ENCODE measurements at places on chromosomes 3 and 15. TPM values are rescaled to one million over a fixed set of nuclear protein-coding genes. Genes with fewer than 3 reads are reported as not detected.

- no peak for DNase-seq
Measured at GRCh38 chr3:120203016-120203415, 82.0 kb downstream of the GPR156 start.

GRCh38 chr15:80920271-80920699 lies 69.3 kb downstream of the MESD start:
- DNase-seq: peak; percentile 9

- no peak for DNase-seq
Measured at GRCh38 chr3:159263750-159264553, 462.1 kb downstream of the MFSD1 start.

DNA sequence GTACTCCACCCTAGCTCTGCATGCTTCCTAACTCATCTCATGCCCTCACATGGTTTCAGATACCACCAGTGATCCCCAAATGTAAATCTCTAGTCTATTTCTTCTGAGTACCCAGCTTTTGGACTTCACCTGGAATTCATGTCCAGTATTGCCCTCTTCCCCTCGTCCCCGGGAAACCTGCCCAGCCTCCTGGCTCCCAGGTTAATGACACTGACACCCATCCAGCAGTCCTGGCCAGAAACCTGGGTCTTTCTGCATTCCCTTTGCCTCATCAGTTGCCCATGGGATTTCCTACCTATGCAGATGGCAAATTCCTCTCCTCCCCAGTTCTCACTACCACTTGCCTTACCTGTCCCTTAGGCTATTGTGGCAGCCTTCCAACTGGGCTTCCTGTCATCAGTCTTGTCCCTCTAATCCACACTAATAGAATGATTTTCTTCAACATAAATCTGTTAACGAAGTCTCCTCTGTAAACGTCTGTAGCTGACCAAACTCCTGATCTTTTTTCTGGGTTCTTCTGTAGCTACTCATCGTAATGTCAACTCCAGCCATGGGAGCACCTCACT lies 15.3 kb upstream of the MYLK start:
- no peak for DNase-seq

- no peak for DNase-seq
Measured at GRCh38 chr3:102979682-102980354, 545.0 kb downstream of the ZPLD1 start.

GRCh38 chr15:83248151-83249029 lies 36.1 kb downstream of the BNC1 start:
- DNase-seq: peak; percentile 29

DNA sequence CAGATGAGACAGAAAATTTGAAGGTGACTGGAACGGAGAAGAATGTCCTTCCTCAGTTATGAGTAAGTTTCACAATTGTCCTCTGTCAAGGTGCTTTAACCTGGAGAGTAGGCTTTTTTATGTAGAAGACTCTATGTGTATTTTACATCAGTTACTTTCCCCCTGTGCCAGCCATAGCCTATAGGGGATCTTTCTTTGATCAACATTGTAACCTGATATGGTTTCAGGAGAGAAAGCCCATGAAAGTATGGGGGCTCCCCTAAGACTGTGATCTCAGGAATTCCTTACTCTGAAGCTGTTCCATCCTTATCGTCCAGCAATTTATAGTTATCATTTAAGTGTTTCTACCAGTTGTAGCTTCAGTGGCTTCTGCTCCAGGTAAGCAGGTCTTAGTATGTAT lies 1076.3 kb upstream of the EPHA6 start:
- no peak for DNase-seq

DNA sequence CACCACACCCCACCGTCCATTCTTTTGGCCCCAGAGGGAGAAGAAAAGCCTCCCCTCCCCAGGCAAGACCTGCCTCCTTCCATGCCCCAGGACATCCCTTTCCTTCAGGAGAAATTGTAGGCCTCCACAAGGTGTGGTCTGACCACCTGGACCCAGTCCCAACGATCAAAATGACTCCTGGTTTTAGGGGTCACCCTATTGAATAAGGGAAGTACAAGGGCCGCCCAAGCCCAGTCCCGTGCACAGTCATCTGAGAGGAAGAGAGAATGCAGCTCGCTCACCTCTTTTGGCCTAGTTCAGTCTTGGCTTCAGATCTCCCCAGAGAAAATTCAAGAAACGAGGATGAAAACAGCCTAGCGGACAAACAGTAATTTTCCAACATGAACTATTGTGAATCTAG lies 249.1 kb downstream of the UACA start:
- DNase-seq: no peak

- peak; percentile 82 for DNase-seq
Measured at GRCh38 chr15:31434588-31435260, 108.1 kb downstream of the KLF13 start.

DNA sequence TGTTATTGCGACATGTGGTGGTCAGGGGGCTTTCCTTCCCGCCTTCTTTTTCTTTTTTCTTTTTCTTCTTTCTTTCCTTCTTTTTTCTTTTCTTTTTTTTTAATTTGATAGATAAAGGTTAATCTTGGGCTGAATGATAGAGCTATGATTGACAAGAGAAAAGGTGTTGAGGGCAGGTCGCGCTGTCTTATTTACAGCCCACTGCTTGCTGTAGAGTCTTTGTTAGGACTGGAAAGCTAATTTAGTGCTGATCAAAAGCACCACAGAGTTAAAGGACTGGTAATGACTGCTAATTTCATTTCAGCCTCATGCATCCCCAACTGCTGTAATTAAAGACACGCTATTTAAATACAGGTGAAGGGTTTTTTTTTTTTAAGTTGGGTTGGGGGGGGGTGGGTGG lies 10.6 kb upstream of the SOX2 start:
- no peak for DNase-seq

GRCh38 chr3:117045143-117045542 lies 335.6 kb downstream of the TUSC7 start:
- no peak for DNase-seq

DNA sequence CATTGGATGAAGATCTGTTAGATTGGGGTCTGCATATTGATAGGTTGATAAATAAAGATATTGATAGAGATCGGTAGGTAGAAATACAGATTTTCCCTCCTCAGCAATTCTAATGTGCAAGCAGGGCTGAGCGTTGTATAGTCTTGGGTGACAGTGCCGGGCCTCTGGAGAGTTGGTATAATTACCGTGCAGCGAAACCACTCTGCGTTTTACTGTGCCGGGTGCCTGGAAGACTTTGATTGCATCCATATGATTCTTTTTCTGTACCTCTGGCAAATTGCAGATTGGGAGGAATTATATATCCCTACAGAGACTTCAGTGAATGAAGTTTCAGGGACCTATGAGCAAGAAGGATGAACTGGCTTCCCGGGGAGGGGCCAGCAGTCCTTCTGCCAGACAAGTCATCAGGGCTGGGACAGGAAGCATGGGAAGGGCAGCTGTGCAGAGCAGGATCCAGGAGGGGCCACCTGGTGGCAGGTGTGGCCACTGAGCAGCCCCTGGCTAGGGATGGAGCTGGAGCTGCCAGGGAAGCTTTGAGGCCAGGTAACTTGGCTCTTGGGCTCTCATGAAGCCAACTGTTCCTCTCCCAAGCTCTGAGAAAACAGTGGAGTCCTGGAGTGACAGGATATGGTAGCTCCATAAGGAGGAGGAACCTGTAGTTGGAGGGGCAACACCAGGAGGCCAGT lies 132.5 kb downstream of the APBA2 start:
- DNase-seq: no peak

DNA sequence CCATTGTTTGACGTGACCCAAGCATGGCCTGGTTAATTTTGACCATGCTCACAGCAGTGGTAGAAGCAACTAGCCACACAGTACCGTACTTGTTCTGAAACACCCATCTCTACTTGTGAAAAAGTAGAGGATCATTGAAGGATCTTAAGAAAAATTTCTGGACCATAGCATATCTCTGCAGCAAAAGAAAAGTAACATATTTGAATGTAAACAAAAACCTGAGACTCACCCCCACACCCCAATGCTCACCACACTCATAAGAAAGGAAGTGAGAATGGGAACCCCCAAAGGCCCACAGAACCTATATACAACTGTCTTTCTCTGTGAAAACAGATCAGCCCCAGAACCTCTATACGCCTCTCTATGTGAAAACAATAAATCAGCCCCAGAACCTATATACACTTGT lies 33.8 kb upstream of the TFRC start:
- DNase-seq: peak; percentile 33

DNA sequence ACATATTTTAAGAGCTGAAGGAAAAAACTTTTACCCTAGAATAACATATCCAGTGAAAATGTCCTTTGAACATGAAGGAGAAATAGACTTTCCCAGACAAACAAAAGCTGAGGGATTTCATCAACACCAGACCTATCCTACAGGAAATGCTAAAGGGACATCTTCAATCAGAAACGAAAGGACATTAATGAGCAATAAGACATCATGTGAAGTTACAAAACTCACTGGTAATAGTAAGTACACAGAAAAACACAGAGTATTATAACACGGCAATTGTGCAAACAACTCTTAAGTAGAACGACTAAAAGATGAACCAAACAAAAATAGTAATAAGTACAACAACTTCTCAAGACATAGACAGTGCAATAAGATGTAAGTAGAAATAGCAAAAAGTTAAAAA lies 3.5 kb upstream of the ZSCAN2 start:
- no peak for DNase-seq

GRCh38 chr3:56772952-56773938 lies 28.5 kb downstream of the ARHGEF3 start:
- DNase-seq: no peak

DNA sequence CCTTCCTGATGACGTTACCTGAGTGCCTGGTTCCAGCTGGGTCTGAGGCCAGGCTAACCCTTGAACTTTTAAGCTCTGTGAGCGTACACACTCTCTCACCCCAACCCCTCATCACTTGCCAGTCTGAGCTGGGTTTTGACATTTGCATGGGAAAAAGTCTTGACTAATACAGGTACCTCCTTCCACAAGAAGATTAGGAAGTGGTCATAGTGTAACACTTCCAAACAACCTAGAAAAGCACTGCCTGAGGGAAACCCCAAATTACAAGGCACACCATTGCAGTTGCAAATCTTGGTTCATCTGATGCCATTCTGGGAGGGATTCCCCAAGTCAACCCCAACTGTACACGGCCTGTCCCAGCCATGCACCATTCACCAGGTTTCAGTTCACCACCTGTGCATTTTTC lies 499.8 kb downstream of the FOXP1 start:
- no peak for DNase-seq

GRCh38 chr15:99957642-99958013 lies 224.4 kb upstream of the LYSMD4 start:
- no peak for DNase-seq

- DNase-seq: no peak
Measured at GRCh38 chr3:73465926-73466325, 158.8 kb downstream of the PDZRN3 start.

DNA sequence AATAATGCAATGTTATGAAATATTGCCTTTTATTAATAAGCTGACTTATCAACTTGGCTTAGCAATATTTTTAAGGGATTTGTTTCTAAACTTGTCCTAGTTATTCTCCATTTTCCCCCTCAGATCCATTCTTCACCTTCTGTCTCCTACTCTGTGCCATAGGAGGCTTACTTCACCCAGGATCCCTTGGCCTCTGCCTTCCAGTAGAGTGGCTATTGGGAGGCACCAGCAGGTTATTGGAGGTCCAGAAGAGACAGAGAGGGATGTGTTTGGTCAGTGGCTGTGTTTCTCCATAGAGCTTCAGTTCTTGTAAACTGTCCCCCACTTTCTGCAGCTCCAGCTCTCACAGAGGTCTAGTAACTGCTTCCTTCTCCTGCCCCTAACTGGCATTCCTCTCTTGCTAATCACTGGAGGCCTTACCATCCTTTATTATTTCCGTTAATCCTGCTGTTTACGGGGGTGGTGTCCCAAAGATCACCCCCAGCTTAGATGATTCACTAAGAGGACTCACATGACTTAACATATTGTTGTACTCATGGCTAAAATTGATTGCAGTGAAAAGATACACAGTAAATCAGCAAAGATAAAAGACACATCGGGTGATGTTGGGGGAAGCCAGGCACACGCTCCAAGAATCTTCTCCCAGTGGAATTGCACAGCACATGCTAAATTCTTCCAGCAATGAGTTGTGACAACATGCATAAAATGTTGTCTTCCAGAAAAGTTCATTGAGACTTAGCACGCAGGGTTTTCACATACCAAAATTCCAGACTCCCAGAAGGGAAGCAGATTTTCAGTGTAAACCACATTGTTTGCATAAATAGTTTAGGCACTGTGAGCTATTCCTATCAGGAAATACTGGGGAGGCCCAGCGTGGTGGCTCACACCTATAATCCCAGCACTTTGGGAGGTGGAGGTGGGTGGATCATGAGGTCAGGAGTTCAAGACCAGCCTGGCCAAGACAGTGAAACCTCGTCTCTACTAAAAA lies 67.5 kb downstream of the RPL22L1 start:
- no peak for DNase-seq

DNA sequence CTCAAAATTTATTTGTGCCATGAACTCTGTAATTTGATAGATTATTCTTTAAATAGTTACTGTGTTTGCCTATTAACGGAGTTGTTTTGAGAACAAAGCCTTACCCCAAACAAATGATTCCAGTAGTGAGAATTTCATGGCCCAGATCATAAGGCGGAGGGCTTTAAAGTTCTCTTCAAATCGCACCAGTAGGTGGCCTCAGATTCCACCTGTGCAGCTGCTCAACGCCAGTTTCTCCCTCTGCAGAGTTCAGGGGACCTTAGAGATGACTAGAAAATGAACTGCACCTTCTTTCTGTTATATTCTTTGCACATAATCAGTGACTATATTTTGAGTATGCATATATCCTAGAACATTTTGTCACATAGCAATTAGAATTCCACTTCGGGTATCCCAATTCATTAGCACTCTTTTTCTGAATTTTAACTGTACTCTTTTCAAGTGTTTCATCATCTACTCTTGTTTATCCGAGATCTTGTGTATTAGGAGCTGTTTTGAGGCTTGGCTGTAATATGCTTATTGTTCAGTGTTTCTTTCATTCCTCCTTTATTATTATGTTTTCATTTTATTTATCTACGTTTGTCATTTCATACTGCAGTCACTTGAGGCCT lies 232.6 kb upstream of the CHRM5 start:
- no peak for DNase-seq

- DNase-seq: peak; percentile 12
Measured at GRCh38 chr3:30302027-30302426, 304.4 kb upstream of the TGFBR2 start.

- no peak for DNase-seq
Measured at GRCh38 chr3:67030785-67031740, 33.0 kb downstream of the KBTBD8 start.

GRCh38 chr3:157922614-157923013 lies 183.6 kb downstream of the SHOX2 start:
- DNase-seq: no peak

Gene ANP32A
- total RNA-seq: 275 TPM

Gene SLC51B
- total RNA-seq: not detected

Gene LRRC2
- total RNA-seq: not detected

Gene AMT
- total RNA-seq: 2.7 TPM

Gene LAMB2
- not detected for total RNA-seq

Data from activated T-helper 1 cell treated with anti-CD3 and anti-CD28 coated beads, Interleukin-12 subunit alpha, Interleukin-12 subunit beta, Interleukin-2, Interleukin-4 antibody, amounts not matched to agents 30 ng/mL and 10 ng/mL and 1 ng/mL, durations not matched to agents 14 hours and 24 hours and 36 hours (primary cell).